ENCODE measurements at places on chromosomes 3 and 15. TPM values are rescaled to one million over a fixed set of nuclear protein-coding genes. Genes with fewer than 3 reads are reported as not detected.
A peak's percentile ranks its signal among the peaks of the same experiment; 100 is the strongest.

DNA sequence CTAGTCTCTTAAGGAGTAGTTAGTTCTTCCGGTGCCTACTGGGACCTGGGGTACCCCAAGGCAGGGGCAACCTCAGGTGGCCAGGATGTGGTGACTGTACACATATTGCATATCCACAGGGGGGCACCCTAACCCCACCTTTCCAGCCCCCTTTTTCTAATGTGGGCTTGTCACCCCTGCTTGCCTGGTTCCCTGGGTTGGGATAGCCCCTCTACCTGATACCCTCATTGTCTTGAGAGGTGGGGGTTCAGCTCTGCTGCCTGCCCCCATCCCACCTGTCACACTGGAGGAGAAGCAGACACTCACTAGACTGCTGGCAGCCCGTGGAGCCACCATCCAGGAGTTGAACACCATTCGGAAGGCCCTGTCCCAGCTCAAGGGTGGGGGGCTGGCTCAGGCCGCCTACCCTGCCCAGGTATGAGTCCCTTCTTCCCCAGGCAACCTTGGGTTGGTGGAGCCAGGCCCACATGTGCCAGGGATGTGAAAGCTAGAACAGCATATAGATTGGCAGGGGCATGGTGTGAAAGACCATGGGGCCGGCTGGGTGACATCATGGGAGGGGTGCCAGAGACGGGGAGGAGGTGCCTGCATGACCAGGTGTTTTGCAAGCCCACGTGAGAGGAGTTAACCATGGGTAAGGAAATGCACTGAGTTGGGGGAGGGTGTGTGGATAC lies 4.0 kb downstream of the GLYCTK start:
- DNase-seq, result no peak

DNA sequence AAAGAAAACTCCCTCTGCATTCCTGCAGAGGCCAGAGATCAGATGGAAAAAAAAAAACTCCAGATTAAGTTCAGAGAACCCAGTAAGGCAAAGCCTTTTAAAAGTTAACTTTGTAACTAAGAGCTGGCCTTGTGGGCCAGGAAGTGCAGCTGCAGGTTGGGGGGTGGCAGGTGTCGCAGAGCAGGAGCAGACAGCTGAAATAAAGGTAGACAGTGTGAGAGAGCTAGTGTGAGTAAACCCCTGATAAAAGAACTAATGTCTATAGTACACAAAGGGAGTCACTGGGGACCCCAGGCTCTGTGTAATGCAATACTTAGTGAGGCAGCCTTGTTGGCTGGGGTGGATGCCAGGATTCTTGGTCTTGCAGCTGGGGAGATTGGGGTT lies 42.1 kb downstream of the PPCDC start:
- DNase-seq, result no peak

DNA sequence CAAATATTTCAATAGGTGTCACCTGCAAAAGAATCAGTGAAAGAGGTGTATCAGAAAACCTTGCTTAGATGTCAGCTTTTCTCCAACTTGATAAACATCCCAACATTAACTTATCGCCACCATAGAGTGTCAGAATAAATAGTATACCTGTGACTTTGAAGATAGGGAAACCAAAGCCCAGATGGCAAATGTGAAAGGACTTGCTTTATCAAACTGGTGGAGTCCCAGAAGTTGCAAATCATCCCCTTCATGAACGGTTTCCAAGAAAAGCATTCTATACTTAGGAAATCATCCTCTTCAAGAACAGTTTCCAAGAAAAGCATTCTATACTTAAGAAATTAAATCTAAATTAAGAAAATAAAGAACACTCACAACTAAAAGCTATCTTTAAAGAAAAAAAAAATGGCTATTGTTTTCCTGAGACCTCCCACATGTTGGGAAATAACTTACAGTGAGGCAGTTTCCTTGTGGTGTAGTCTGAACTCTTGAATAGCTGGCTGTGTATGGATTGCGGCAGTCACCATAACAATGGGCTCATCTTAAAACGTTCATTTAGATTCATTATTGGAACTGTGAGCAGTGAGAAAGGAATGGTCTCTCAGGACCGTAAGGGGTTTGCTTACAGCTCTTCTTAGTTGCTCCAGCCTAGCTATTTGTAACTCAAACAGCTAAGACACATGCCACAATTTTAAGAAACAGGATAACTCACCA lies 56.5 kb downstream of the GHSR start:
- DNase-seq, result no peak

- DNase-seq, result no peak
Measured at GRCh38 chr3:190116551-190117067, 4.1 kb downstream of the P3H2 start.

DNA sequence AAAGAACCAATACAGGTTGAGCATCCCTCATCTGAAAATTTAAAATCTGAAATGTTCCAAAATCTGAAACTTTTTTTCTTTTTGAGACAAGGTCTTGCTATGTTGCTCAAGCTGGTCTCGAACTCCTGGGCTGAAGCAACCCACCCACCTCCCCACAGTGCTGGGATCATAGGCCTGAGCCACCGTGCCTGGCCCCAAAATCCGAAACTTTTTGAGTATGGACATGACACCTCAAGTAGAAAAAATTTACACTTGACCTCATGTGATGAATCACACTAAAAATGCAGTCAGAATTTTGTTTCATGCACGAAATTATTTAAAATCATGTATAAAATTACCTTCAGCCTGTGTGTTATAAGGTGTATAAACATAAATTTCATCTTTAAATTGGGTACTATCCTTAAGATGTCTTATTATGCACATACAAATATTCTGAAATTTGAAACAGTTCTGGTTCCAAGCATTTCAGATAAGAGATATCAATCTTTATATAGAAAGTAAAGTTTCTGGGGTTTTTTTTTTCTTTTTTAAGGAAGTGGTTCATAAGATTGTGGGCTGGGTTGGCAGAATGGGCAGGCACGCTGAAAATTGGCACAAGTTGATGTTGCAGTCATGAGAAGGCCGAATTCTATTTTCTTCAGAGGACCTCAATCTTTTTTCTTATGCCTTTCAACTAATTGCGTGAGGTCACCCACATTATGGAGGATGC lies 72.5 kb downstream of the SPRED1 start:
- peak; percentile 39 for DNase-seq

GRCh38 chr15:42733027-42733426 lies 3.9 kb downstream of the CDAN1 start:
- no peak for DNase-seq

DNA sequence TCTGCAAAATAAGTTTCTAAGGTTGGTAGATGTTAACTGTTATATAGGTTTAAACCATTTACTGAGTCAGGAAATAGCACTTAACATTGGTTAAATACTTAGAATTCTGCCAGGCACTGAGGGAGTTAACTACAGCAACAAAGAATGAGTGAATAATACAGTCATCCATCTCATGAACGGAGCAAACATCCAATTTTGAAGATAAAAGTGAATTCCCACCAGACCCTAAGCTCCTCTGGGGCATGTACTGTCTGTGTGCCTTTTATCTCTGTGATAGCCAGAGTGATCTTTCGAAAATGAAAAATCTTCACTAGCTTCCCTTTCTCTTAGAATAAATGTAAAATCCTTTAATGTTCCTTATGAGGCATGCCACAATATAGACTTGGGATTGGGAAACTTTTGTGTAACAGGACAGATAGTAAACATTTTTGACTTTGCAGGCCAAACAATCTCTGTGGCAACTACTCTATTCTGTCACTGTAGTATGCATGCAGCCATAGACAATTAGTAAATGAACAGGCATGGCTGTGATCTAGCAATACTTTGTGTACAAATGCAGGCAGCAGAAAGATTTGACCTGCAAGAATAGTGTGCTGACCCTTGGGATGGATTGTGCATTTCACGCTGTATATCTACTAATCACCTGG lies 294.5 kb upstream of the LMCD1 start:
- no peak for DNase-seq

- peak; percentile 32 for DNase-seq
Measured at GRCh38 chr3:127162947-127163645, 29.8 kb upstream of the PRR23E start.

SLC12A1 gene
- not detected for total RNA-seq

RTF1 gene
- total RNA-seq, result 15.1 TPM

COL6A5 gene
- 0.54 TPM for total RNA-seq
